CD4-positive, alpha-beta T cell treated with Interleukin-2 at 100 ng/mL for 4 hours (primary cell): ENCODE measurements at places on chromosomes 5 and 9.

GRCh38 chr9:18811171-18811570, 221.8 kb downstream of the SAXO1 start:
- no peak for DNase-seq

DNA sequence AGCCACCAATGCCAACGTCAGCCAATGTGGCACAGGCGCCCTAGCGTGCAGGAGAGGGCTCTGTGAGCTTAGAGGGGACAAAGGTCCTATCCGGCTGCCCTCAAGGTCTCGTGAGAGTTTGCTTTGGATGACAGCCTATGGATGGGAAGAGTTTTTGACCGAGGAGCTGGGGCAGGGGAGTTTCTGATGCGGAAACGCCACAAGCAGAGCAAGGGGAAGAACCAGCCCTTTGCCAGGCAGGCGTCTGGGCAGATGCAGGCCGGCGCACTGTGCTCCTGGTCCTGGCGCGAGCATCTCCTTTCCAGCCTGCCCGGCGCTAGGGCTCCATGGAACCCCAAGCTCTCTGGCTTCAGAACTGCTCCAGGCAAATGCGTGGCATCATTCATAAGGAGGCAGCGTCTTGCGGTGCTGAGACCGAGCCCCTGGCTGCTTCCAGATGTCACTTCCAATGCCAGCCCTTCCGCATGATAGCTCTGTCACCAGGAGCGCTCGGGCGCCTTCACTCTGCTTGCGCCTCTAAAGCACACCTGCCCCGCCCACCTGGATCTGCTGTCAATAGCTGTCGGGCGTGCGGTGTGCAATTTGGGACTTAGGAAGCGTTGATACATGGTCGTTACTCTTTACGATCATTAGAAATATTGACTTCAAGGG, 374.9 kb upstream of the IRX1 start:
- no peak for DNase-seq

DNA sequence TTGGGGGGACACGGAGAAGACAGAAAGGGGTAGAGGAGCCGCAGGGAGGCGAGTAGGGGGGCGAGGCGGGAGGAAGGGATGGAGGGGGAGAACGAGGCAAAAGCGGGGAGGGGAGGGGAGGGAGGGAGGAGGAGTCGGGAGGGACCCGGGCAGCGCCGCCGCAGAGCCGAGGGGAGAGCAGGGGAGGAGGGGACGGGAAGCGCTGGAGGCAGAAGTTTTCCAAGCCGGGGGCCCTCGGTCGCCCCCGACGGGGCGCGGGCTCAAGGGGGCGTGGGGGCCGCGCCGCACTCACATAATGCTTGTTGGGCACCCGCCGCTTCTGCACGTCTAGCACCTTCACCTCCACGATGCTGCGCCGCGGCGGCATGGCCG, 353 bp downstream of the SH3PXD2B start:
- no peak for DNase-seq

- DNase-seq, result no peak
Observed at GRCh38 chr5:136012041-136012804, 16.6 kb upstream of the TGFBI start.

DNA sequence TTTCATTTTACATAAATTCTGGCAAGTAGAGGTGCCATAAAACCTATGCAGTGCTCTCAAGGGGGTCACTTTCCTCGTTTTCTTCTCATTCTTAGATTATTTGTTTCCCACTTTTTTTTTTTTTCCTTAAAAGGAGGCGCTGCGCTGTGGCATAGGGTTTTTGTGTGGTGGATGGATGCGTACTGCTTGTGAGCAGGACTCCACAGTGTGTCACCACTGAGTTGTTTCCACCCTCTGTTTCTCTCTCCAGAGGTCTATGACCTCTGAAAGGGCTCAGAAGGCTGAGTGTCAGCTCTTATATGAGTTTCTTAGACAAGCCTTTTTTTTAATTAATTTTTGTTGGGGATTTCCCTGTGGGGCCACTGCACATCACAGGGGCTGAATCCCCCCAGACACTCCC, 13.6 kb upstream of the CLTB start:
- DNase-seq, result no peak

DNA sequence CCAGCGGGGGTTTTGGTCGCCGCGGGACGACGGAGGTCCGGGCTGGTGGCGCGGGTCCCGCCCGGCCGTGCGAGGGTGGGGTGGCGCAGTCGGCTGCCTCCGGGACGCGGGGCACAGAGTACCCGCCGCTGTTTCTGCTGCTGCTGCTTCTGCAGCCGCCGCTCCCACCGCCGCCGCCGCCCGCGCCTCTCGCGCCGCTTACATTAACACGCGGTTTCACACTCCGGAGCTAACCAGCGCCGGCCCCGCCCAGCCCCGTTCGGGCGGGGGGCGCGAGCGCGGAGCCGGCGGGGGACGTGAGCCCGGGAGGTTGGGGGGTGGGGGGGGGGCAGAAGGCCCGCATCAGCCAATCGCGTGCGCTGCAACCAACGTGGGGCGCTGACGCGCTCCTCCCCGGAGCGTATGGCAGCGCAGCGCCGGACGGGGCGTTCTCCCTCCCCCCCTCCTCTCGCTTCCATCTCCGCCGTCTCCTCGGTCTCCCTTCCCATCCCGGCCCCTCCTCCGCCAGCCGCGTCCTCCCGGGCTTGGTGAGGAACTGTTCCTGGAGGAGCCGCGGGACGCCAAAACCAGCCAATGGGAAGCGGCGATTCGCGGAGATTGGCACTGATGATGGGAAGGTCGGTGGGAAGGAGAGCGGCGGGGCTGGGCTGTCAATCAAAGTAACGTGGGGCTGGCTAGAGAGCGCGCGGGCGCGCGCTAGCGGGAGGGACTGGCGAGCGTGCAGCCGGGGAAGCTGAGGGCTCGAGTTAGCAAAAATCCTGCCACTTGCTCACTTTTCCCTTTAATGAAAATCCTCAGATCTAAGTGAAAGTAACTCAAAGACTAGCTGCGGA, at the start of gene TLE1:
Gene TLE1 (minus strand): TSS at position 205 of the 833 bp plus-strand sequence. CDS start 1,307 bp downstream, outside the sequence.
- peak; percentile 72 for DNase-seq

GRCh38 chr9:11348366-11348765, 735.6 kb upstream of the PTPRD start:
- no peak for DNase-seq

- DNase-seq, result no peak
Observed at GRCh38 chr5:143674469-143674786, 137.5 kb upstream of the HMHB1 start.

- DNase-seq, result peak; percentile 16
Observed at GRCh38 chr9:111621895-111622480, 9.1 kb upstream of the DNAJC25 start.

DNA sequence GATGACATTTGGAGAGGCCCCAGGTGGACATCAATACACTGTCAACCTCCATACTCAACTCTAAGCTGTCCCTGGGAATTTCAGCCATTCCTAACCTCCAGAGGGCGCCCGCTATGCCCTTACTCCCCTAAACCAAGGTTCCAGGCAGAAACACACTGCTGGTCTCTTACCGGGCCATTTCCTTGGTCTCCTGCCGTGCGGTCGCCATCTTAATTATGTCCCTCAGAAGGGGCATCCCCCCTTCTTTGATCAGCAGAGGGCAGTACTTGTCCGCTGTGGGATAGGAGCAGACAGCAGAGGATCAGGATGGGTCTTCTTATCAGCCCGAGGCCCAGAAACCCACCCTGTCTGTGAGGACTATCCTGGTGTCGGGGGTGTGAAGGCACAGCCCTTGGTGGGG, 9.3 kb upstream of the ZDHHC12 start:
- DNase-seq, result no peak

GRCh38 chr9:134399435-134400056, 73.3 kb downstream of the RXRA start:
- DNase-seq, result no peak

DNA sequence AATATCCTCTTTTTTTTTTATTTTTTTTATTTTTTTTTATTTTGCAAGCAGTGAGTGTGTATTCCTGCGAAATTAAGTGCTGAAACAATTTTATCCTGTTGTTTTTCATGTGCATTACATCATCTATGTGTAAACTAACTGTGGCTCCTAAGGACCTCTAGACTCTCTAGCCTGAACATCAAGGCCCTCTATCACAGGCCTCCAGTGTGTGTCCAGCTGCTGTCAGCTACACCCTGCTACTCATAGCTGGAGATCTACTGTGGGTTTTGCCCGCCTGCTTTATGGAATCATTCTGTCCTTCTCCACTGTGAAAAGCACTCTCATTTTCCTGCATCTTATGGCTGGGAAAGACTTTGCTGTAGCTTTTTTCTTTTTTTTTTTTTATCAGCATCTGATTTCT, 157.8 kb downstream of the KCTD16 start:
- DNase-seq, result no peak

- no peak for DNase-seq
Observed at GRCh38 chr9:138098116-138098907, 220.7 kb downstream of the CACNA1B start.

GRCh38 chr9:133977421-133978201, 14.5 kb downstream of the VAV2 start:
- DNase-seq, result no peak

DNA sequence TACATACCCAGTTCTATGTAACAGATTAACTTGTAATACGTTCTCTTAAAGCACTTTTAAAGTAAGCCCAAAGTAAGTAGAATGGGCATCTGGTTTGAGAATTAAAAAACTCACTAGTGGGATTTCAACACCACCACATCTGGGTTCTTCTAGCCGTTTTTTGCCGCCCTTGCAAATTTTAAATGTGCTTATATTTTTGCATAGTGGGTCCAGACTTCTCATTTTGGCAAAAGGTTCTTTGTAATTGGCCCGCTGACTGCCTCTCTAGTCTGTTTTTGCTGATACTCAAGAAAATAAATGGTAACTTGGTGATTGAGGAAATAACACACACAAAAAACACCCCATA, 582 bp upstream of the FBXO4 start:
- DNase-seq, result no peak

DNA sequence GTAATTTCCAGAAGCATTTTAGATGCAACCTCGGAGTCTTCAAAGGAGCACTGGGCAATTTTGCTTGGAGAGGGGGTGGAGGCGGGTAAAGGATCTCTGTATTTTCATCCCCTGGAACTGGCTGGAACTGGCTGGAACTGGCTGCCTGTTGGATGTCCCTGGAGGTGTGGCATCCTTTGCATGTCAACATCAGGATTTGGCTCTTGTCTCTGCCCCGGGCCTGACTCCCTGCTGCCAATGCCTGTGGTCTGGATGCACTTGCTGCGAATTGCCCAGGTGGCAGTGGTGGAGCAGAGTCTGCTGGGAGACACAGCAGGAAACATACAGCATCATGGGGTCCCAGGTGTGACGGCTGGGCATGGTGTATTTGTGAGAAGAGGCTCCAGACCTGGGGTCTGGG, 391.3 kb downstream of the GADD45G start:
- no peak for DNase-seq

DNA sequence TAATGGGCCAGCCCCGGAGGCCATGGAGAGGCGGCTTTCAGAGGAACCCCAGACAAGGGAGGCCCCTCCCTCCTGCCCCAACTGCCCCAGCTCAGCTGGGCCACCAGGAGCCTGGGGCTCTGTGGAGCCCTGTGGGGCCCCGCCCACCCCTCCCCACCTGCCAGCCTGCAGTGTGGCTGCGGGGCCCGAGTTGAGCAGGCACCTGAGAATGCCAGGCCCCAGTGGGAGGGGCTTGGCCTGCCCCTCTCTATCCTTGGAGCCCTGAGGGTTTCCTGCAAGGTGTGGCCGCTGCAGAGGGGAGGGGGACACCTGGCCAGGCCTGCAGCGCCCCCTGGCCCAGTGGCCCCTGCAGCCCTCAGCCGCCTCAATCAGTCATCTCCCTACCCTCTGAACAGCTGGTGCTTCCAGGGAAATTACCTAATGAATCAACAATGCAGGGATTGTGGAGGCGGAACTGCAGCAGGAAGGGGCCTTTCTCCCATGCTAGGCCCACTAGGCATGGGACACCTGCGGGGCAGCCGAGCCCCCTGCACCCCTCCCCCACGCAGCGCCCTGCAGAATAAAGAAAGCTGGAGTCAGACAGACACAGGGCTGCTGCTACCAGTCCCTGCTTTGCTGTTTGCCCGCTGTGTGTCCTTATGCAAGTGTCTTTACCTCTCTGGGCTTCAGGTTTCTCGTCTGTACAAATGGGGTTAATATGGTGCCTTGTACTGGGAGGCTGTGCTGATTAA, 48.0 kb downstream of the LMX1B start:
- no peak for DNase-seq

- no peak for DNase-seq
Observed at GRCh38 chr5:159181152-159181551, 28.2 kb downstream of the RNF145 start.

DNA sequence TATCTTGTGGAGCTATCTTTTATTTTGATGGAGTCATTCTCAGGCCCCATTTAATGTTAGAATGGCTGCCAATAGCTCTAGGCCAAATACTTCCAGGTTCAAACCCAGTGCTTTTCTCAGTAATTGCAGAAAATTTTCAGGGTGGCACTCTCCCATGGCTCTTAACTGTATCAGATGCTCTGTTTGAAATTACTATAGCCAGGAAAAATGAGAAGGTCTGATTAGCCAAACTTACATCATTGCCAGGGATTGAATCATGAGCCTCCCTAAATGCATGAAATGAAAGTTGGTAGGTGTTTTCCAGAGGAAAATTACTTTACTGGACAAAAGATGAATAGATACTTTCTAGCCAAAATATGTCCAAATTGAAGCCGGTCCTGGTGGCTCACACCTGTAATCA, 404.8 kb downstream of the MAT2B start:
- no peak for DNase-seq

- no peak for DNase-seq
Observed at GRCh38 chr5:57405984-57406383, 76.6 kb downstream of the ACTBL2 start.

DNA sequence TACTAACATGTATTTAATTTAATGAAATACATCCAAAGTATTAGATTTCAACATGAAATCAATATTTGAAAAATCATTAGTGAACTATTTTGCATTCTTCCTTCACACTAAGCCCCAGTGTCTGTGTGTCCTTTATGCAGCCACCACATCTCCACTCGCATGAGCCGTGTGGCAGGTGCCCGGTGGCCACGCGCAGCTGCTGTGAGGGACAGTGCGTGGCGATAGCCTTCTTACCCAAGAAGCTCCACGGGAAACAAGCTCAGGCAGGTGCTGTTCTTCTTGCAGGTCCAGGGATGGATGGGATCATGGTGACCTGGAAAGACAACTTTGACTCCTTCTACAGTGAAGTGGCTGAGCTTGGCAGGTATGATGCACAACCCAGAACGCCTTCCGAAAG, 79.3 kb upstream of the OTULINL start:
- no peak for DNase-seq

- DNase-seq, result no peak
Observed at GRCh38 chr5:138637256-138637655, 62.1 kb upstream of the HSPA9 start.

DNA sequence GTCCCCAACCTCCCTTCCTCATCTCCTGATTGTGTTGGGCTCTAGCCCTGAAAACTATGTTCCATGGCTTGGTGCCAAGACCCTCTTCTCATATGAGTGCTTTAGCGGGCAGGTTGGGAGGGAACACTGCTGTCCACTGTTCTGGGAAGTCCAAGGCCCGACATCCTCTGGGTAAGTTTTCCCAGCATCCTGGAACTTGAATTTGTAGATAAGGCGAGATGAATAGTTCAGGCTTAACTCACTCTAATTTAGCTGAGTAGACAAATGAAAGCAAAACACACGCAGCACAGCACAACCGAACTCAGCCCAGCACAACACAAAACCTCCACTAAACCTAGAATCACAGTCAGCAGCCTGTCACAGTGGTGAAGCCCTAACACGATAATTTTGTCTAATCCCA, 95.3 kb upstream of the SLC28A3 start:
- no peak for DNase-seq

- DNase-seq, result no peak
Observed at GRCh38 chr9:129285979-129286772, 108.1 kb upstream of the IER5L start.

GRCh38 chr5:62596096-62596495, 17.5 kb downstream of the LRRC70 start:
- no peak for DNase-seq

- no peak for DNase-seq
Observed at GRCh38 chr5:108720391-108720790, 27.3 kb upstream of the FER start.

GRCh38 chr5:6491196-6491918, 42.7 kb downstream of the UBE2QL1 start:
- no peak for DNase-seq
